ENCODE measurements at places on chromosomes 5 and 9. TPM values are rescaled to one million over a fixed set of nuclear protein-coding genes. Genes with fewer than 3 reads are reported as not detected.

Gene CTNND2
- total RNA-seq, result not detected

Gene SLC36A2
- total RNA-seq, result not detected

Gene SLCO4C1
- 0.14 TPM for total RNA-seq

Gene ECM2
- not detected for total RNA-seq

Gene DOCK8
- 6.8 TPM for total RNA-seq

- DNase-seq, result no peak
Measured at GRCh38 chr5:55456216-55456895, 78.4 kb downstream of the PLPP1 start.

GRCh38 chr5:14946815-14947620 is 75.4 kb upstream of the ANKH start:
- DNase-seq, result peak; percentile 47

DNA sequence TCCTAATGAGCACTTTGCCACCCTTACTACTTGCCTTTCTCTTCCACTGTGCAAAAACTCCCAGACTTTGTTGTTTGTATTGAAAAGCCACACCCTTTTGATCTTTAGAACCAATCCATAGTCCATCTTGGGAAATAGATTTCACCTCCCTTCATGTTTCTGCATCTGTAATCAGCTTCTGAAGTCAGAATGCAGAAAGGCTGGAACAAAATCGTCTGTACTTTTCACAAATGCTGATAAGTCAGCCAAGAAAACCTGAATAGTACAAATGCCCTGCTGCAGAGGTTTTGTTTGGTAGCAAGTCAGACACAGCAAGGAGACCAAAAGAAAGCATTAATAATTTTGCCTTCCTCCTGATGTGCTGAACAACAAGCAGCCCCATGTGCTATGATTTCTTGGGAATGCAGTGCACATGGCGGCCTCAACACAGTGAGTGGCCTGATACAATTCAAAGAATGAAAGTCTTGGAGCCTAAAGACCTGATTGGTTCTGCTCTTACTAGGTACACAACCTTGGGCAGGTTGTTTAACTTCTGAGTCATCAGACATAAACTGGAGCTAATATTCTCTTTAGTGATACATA is 59.2 kb upstream of the STK32A start:
- DNase-seq, result no peak

DNA sequence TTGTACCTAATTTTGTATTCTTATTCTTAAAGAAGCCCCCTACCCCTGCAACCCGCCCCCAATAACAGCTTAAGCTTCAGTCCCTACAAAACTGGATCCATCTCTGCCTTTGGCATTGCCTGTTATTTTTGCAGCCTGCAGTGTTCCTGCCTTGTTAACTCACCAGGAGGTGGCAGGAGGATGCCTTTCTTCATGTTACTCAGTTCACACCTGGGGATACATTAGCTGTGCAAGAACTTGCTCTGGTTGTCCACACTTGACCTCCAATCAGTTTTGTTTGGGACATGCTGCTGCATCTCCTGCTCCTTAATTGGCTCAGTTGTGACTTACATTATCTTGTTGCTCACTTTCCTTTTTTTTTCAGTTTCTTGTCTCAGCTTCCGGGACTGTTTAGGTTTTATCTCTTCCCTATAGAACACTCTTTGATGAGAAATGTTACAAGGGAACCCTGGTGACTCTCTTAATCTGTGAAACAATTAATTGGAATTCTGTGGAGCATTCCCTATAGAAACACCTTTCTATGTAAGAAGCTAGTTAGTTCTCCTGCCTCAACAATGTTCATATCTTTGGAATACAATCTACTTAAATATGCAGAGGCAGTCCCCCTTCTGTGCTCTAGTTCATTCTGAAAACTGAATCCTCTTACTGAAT is 467.7 kb upstream of the ACO1 start:
- DNase-seq, result no peak

DNA sequence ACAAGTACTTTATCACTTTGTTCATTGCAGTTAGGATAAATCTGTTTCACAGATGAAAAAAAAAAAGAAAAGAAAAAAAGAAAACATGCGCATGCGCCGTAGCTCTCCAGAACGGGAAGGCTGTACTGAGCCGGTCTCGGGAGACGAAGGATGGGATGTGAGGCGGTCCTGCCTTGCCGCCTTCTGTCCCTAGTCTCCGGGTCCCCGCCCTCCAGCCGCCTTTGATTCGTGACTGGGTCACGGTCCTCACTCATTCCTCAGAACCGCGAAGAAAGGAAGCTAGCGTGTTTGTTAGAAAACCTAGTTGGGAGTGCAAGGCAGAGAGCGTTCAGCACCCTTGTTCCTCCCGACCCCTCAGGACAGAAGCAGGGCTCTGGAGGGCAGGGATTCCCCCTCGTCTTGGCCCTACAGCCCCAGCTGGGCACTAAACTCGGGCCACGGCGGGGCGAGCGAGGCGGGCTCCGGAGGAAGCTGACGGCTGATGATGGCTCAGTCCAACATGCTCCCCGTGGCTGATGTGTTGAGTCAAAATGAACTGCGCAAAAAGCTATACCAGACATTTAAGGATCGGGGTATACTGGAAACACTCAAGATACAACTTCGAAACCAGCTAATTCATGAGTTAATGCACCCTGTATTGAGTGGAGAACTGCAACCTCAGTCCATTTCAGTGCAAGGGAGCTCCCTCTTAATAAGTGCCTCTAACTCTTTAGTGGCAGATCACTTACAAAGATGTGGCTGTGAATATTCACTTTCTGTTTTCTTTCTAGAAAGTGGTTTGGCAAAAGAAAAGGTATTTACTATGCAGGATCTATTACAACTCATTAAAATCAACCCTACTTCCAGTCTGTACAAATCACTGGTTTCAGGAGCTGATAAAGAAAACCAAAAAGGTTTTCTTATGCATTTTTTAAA is 40.0 kb downstream of the CPLANE1 start:
- DNase-seq, result peak; percentile 28

- DNase-seq, result no peak
Measured at GRCh38 chr9:92664394-92665152, 5.4 kb downstream of the IPPK start.
